Stimulated activated CD4-positive, alpha-beta T cell treated with anti-CD3 and anti-CD28 coated beads, Interleukin-4, amount 100 ng/mL, for 1 hour (primary cell): ENCODE measurements at places on chromosomes 7 and 10.

GRCh38 chr7:21704359-21704758 lies 161.5 kb downstream of the DNAH11 start:
- DNase-seq = no peak

GRCh38 chr7:6162331-6162620 lies 110.1 kb downstream of the CYTH3 start:
- no peak for DNase-seq

GRCh38 chr10:131000743-131001142 lies 310.8 kb downstream of the TCERG1L start:
- DNase-seq = no peak

DNA sequence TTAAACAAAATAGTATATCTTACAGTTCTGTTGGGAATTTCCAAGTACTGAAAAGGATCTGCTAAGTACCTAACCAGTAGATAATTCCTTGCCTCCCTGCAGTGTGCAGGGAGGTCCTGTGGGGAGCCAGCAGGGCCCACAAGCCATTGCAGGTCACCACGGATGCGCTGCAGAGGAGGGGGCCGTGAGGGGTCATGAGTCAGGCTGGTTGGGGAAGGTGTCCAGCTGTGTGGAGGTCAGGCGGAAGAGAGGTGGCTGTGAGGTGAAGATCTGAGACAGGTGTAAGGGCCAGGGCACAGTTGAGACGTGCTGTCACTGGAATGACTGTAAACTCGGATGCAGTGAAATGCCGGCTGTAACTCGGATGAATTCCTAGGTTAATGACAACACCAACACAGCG lies 80.6 kb downstream of the TRRAP start:
- DNase-seq = no peak

DNA sequence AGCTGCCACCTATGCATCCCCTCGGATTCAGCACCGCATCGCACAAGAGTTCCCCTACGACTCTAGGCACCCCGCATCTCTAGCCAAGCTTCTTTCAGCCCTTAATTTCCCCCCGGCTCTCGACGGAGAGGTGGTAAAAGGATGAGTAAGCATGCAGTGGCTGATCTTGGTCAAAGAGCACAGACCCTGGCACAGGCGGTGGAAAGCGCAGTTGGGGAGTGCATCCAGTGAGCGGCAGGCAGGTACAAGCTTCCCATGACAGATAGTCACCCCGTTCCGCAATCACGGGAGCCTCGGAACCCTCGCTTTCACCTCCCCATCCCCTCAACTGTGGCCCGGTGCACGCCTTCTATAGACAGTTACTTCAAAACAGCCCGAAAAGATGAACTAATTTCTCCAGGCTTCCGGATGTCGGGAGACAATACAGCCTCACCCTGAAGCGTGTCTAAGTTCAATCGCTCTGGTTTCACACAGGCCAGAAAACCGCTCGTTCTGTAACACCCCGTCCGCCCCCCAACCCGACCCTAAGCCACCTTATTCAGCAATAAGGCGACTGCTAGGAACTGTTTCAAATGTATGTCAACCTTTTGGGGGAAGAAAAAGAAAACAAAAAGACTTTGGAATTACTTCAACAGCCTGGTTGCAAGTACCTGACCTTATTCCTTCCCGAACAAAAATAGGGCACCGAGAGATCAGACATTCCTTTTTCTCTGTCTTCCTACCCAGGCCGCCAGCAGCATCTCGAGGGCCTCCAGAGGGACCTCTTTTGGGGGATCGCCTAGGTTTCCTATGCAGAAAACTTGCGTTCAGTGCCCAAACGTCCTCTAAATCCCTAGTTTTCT lies 1.4 kb downstream of the RHEB start:
- peak; percentile 58 for DNase-seq

- no peak for DNase-seq
These were observed 180.7 kb upstream of the MKI67 start for GRCh38 chr10:128306966-128307365.

GRCh38 chr10:89699581-89700064 lies 1.8 kb upstream of the KIF20B start:
- DNase-seq = no peak

DNA sequence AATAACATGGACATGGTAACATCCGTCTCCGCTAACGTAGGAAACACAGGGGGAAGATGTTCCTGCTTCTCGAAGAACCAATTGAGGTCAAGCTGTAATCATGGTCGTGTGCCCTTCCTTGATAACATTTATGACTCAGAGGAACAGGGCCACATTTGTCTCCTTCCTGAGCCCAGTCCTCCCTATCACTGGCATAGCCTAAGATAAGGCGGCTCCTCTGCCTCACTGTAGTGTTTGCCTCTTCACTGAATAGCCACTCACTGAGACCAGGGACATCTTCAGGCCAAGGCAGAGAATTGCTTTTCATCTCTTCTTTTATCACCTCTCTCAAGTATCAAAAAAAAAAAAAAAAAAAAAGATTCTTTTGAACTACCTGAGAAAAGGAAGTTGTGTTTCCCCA lies 5.4 kb upstream of the GRM8 start:
- DNase-seq = no peak

- no peak for DNase-seq
These were observed 179.3 kb downstream of the ARHGAP12 start for GRCh38 chr10:31749301-31749700.

DNA sequence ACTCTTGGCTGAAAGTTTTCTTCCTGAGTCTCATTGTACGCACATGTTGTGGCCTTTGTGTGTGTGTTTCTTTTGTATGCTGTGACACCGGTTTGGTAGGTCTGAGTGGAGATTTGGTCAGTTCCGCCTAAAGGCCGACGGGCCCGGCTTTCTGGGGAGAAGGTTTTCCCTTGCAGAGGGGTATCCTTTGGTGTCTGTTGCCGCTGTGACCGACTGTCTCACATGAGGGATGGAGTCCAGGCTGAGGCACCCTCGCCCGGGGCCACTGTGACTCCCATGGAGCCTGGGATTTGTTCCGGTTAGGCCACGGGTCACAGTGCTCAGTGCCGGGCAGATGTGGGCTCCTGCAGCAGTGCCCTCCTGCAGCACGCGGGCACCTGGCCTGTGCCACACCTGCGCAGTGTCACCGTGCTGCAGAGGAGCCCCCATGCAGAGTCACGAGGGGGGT lies 19.4 kb downstream of the INPP5A start:
- DNase-seq = no peak

GRCh38 chr10:113087165-113088029 lies 137.3 kb downstream of the TCF7L2 start:
- DNase-seq = no peak

DNA sequence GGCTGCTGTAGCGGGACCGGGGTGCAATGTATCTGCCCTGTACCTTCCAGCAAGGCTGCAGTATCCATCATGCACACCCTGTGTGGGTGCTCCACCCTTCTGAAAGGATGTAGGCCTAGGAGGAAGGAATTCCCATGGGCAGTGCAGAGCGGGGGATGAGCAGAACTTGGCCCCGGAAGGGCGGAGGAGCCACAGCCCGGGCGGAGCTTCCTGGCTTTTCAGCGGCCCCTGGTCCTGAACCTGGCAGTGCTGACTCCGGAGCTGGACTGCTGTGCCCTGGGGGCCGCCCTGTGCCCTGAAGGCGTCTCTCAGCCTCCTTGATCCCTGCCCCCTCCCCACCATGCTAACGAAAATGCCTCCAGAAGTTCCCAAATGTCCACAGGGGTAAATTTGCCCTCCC lies 175.8 kb downstream of the TCERG1L start:
- no peak for DNase-seq

DNA sequence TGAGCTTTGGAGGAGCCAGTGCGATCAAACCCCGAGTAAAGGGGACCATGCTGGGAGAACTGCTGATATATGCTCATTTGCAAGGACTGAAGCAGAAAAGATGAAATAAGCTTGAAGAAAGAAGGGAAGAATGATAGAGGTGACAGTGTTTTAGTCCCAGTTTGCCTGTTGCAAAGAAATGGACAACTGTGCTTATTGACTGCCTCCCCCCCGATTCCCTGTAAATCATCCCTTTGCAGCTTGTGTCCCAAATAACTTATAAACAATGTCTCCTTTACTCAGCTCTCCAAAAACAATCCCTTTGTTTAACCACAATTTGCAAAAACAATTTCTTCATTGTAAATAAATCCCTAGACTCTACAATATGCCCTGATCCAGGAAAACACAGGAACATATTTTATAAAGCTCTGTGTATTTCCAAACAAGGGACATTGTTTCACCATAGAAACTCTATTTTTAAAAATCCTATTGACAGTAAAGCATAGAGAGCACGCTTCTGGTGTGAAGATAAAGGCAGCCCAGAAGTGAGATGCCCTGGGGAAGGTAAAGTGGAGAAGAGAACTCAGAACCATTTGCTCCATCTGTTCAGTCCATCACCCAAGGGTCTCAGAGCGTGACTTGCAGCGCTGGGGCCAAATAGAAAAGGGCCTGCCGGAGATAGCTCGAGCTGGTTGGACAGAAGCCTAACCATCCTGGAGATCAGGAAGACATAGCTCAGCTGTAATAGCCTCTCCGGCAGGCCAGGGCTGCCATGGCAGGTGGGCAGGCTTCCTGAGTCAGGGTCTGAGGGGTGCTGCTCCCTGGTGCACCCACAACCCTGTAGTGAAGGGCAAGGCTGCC lies 280.5 kb downstream of the WDR11 start:
- DNase-seq = no peak

- DNase-seq = peak; percentile 0
These were observed 224.4 kb downstream of the MAD1L1 start for GRCh38 chr7:2008101-2008935.

DNA sequence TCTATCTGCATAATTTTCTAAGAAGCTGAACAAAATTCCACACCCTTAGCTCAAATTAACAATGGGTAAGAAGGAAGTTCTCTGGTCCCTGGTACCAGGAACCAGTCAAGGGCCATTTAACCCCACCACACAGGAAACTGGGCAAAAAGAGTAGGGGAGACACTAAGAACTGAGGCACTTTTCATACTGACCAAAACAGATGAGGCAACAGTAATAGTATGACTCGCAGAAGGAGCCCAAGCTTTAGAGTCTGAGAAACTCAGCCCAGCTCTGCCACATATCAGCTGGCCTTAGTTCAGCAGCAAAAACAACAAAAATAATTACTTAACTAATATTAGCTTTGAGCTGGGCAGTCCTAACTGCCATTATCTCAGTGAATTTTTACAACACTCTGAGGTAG lies 221.2 kb downstream of the FAM107B start:
- no peak for DNase-seq

DNA sequence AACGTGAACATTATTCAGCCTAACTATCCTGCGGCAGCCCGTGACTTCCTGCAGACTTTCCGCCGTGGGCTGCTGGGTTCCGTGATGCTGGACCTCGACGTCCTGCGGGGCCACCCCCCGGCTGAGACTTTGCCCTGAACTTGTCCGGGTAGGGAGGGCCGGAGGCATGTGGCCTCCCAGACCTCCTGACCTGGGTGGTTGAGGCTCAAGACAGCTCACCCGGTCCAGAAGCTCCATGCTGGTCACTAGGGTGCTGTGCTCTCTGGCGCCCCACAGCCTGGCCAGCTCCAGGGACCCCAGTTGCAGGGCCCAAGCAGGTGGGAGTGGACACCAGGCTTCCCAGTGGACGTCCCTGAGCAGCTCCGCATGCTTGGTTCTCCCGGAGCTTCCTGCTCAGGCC lies 4.4 kb downstream of the SPRN start:
- DNase-seq = no peak

- DNase-seq = no peak
These were observed 31.5 kb downstream of the MKRN1 start for GRCh38 chr7:140447841-140448240.

DNA sequence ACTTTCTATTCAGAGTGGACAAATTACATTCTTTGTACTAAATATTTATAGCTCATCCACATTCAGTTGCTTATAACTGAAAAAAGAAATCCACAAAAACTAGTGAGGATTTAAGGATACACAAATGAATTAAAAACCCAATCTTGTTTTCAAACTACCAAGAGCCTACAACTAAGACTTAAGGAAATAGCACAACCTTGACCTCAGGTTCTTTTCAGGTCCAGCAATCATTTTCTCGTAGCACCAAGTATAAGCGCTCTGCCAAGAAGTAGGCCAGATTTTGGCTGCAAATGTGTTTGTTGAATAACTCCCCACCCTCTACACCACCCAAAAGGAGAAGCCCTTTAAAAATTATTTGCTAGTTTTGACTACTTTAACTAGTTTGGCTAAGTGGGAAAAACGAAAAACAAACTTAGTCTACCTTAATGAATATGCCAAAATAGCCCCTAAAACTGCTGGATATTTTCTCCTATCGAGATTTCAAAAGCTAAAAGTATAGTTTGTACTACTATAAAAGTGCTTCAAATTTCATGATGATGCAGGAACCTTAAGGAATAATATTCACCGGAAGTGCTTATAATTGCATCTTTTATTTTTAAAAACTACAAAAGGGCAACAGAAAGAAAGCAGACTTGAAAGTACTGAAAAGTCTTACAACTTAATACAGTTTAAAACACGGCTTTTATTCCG lies 2.7 kb upstream of the KMT2E start:
- no peak for DNase-seq

DNA sequence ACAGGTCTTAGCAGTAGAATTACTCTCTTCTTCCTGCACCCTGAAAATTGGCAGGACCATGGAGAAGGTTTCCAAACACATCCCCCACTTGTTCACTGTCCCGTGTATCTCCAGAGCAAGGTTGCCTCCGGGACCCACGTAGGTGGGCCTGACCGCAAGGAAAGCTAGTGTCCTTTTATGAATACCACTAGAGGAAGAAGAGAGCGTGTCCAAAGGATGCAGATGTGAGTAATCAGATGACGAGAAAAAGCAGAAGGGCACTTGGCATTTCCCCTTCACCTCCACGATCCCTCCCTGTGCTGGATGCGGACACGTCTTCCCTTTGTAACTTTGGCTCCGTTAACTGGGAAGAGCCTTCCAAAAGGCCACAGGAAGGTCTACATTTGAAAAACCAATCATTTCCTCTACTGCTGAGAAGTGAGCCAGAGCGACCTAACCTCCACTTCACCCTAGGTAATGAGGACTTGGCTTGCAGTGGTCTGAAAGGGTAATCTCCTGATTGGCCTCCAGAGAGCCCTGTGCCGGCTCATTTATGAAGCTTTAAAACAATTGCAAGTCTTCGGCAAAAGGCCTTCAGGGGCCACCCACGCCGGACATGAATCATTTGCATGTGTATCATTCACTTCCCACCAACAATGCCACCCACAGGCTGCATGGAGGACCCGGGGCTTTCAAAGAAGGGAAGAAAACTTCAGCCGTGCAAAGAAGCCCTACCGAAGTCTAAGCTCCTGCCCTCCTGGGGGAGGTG lies 55.4 kb downstream of the LYZL1 start:
- no peak for DNase-seq
